ENCODE measurements at places on chromosomes 16 and 17. TPM values are rescaled to one million over a fixed set of nuclear protein-coding genes. Genes with fewer than 3 reads are reported as not detected.

GRCh38 chr16:10871157-10871991 is 5.6 kb upstream of the CIITA start:
- H3K4me3 ChIP-seq = no peak overlapping the region
- no peaks in the 10 kb centered on the region for H3K36me3 ChIP-seq
- peaks cover 36% of the 10 kb centered on the region for H3K27me3 ChIP-seq

DNA sequence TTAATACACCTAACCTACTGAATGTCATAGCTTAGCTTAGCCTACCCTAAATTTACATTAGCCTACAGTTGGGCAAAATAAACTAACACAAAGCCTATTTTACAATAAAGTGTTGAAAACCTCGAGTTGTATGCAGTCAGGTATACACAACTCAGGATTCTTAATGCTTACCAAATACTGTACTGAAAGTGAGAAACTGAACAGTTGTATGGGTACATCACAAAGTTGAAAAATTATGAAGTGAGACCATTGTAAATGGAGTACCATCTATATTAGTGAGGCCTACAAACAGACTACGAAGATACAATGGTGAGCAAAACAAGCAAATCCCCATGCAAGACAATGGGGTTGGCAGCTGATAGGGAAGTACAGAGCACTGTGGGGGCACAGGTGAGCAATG is 79.7 kb downstream of the VAT1L start:
- no peak overlapping the region for H3K4me3 ChIP-seq
- H3K4me1 ChIP-seq = no peaks in the 10 kb centered on the region
- no peaks in the 10 kb centered on the region for H3K36me3 ChIP-seq
- no peak for DNase-seq

KRT36 gene
- not detected for total RNA-seq

- H3K4me1 ChIP-seq = no peaks in the 10 kb centered on the region
- H3K27me3 ChIP-seq = no peaks in the 10 kb centered on the region
- H3K4me3 ChIP-seq = no peak overlapping the region
- no peak for DNase-seq
Observed at GRCh38 chr17:69535016-69535570, 120.6 kb downstream of the MAP2K6 start.

GRCh38 chr16:4110065-4110464 is 6.2 kb downstream of the ADCY9 start:
- H3K36me3 ChIP-seq = no peaks in the 10 kb centered on the region
- no peak overlapping the region for H3K4me3 ChIP-seq
- no peaks in the 10 kb centered on the region for H3K4me1 ChIP-seq
- peaks cover 28% of the 10 kb centered on the region for H3K27me3 ChIP-seq

- no peak overlapping the region for H3K4me3 ChIP-seq
- peaks cover 3% of the 10 kb centered on the region for H3K4me1 ChIP-seq
- no peak for DNase-seq
- no peaks in the 10 kb centered on the region for H3K27me3 ChIP-seq
Observed at GRCh38 chr16:79269211-79269863, 331.2 kb downstream of the MAF start.

DNA sequence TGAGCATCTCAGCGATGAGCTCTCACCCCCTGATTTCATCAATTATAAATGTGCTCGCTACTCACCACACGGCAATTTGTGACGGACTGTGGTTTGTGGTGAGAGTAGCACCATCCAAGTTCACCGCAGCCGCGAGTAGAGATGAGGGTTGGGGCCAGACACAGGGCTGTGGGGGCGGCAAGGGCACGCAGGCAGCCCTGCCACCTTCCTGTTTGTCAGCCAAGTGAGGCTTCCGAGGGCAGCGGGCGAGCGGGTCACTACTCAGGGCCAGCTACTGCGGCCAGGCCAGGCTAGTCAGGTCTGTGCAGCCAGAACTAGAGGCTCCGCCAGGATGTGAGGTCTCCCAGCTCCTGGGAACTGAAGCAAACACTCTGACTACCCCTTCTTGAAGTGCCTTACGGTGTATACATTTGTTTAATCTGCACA is 39.6 kb upstream of the MEOX1 start:
- peaks cover 2% of the 10 kb centered on the region for H3K4me1 ChIP-seq
- no peak overlapping the region for H3K4me3 ChIP-seq
- H3K27ac ChIP-seq = no peak overlapping the region
- no peaks in the 10 kb centered on the region for H3K27me3 ChIP-seq
- no peaks in the 10 kb centered on the region for H3K36me3 ChIP-seq

KRTAP3-2 gene
- not detected for total RNA-seq

CCDC200 gene
- total RNA-seq = not detected

GRCh38 chr17:45341533-45342158 is 24.8 kb upstream of the MAP3K14 start:
- no peaks in the 10 kb centered on the region for H3K36me3 ChIP-seq
- H3K27me3 ChIP-seq = no peaks in the 10 kb centered on the region
- H3K4me1 ChIP-seq = peaks cover 9% of the 10 kb centered on the region
- no peak overlapping the region for H3K27ac ChIP-seq

GRCh38 chr16:73545290-73545689 is 497.4 kb upstream of the ZFHX3 start:
- peaks cover 7% of the 10 kb centered on the region for H3K4me1 ChIP-seq
- peak overlapping the region; percentile 89 for H3K27ac ChIP-seq
- no peak overlapping the region for H3K4me3 ChIP-seq
- no peaks in the 10 kb centered on the region for H3K27me3 ChIP-seq

- DNase-seq = peak; percentile 79
- peak overlapping the region; percentile 82 for H3K4me3 ChIP-seq
- H3K27me3 ChIP-seq = peaks cover 49% of the 10 kb centered on the region
- peaks cover 9% of the 10 kb centered on the region for H3K4me1 ChIP-seq
- no peak overlapping the region for H3K27ac ChIP-seq
Observed at GRCh38 chr16:54931120-54932014, 702 bp downstream of the IRX5 start.

DNA sequence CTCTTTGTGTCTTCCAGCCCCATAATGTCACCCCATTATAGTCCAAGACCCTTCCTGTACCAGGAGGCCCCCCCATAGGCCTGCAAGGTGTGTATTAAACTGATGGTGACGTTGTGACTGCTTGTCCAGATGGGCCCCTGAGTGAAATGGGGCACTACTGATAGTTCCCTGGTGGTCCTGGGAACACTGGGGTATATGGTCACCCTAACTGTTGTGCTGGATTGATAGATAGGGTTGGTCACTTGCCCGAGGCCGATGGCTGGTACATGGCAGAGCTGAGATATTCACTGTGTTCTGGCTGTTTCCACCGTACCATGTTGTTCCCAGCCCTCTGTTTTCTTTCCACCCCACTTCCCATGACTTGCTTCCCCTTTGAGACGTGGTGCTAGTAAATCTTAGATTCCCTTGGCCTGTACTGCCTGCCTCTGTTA is 4.3 kb downstream of the CNP start:
- peaks cover 69% of the 10 kb centered on the region for H3K36me3 ChIP-seq
- no peak overlapping the region for H3K27ac ChIP-seq
- no peaks in the 10 kb centered on the region for H3K4me1 ChIP-seq
- H3K27me3 ChIP-seq = no peaks in the 10 kb centered on the region
- DNase-seq = no peak

GRCh38 chr17:75642784-75643642 is 9.8 kb downstream of the SMIM5 start:
- peaks cover 11% of the 10 kb centered on the region for H3K4me1 ChIP-seq
- no peaks in the 10 kb centered on the region for H3K27me3 ChIP-seq
- H3K27ac ChIP-seq = peak overlapping the region; percentile 60
- H3K4me3 ChIP-seq = no peak overlapping the region

TEDC2 gene
- 44.0 TPM for total RNA-seq

DNA sequence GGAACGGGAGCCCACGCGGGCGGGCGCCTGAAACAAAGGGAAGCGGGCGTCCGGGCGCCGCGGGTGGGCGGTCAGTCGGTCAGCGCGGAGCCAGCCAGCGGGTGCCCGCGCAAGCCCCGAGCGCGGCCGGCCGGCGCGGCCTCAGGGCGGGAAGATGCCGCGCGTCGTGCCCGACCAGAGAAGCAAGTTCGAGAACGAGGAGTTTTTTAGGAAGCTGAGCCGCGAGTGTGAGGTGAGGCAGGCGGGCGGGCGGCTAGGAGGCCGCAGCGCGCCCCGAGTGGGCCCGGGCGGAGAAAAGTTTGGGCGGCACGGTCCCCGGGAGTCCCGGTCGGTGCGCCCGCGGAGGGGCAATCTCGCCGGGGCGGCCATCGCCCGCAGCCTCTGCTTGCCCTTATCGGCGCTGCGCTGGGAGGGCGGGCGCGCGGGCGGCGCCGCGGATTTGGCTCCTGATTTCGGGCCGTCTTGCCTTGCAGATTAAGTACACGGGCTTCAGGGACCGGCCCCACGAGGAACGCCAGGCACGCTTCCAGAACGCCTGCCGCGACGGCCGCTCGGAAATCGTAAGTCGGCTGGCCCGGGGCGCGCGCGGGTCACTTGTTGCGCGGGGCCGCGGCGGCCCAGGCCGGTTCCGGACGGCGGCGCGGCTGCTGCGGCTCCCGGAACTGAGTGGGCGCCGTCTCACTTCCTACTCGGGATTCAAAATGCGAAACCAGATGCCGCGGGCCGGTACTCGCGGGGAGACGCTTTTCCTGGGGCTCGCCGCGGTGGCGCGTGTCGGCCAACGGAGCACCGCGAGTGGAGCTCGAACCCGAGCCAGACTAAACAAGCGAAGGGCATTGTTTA is 526 bp downstream of the CBFB start:
- H3K36me3 ChIP-seq = peaks cover 39% of the 10 kb centered on the region
- DNase-seq = peak; percentile 78
- no peaks in the 10 kb centered on the region for H3K27me3 ChIP-seq
- peak overlapping the region; percentile 81 for H3K27ac ChIP-seq

AARSD1 gene
- 46.4 TPM for total RNA-seq

DNA sequence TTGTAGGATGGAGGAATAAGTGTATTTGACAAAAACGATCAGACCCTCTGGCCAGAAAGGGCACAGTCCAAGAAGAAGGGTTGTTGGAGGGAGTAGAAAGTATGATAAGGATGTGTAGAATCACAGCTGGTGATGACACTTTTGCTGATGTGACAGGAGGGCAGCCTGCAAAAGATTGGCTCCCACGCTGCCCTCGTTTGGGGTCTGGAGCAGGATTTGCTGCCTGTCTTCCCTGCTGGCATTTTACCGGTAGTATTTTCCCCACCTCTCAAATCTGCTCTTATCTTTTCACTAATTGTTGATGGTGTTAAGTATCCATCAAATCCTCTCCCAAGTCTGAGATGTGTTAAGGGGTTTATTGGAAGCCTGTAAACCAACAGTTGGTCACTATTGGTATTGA is 208.8 kb downstream of the CCDC182 start:
- DNase-seq = peak; percentile 77
- H3K36me3 ChIP-seq = no peaks in the 10 kb centered on the region
- no peak overlapping the region for H3K27ac ChIP-seq
- H3K4me3 ChIP-seq = no peak overlapping the region

DNA sequence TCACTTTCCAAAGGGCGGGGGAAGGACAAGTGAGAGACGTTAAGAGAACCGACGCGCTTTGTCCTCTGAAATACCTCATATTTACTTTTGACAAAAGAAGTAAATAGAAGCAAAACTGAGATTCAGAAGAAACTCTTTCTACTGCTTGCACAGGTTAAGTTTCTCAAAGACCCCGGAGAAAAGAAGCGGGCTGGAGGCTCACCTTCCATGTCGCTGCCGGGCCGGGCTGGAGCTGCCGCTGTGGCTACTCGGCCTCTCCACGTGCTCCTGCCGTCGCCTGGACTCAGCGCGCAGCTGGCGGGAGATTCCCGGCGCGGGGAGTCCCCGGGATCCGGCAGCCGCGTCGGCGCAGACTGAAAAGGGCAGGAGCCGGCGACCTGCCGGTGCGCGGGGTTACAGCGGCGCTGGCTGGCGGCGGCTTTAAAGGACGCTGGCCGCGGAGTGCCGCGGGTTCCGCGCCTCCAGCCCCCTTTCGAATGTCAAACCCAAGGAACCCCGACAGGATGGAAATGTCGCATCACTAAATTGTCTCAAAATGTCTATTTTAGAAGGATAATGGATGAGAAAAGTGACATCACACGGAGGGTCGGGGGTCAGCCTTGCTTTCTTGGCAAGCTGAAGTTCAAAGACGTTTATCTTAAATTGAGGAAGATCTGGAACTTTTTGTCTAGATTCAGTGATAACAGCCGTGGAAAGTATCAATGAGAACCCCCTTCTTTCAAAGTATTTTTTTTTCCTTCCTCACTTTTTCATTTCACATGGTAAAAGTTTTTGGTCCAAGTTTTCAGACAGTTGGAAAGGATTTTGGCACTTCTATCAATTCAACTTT is at the start of gene IKZF3:
IKZF3 (minus strand) TSS at position 395 of the 829 bp plus-strand sequence; CDS start at position 209, 186 bp downstream.
- H3K36me3 ChIP-seq = no peaks in the 10 kb centered on the region
- no peak within 1 kb of the TSS for H3K27ac ChIP-seq
- no peaks in the 10 kb centered on the region for H3K4me1 ChIP-seq
- DNase-seq = peak; percentile 95
- H3K27me3 ChIP-seq = peaks cover 63% of the 10 kb centered on the region
- no peak within 1 kb of the TSS for H3K4me3 ChIP-seq

GRCh38 chr16:26901983-26902382 is 164.7 kb upstream of the C16orf82 start:
- H3K27ac ChIP-seq = no peak overlapping the region
- no peak for DNase-seq
- no peaks in the 10 kb centered on the region for H3K27me3 ChIP-seq
- H3K4me3 ChIP-seq = no peak overlapping the region

GRCh38 chr17:36731811-36732210 is 130.4 kb downstream of the MRM1 start:
- H3K4me1 ChIP-seq = peaks cover 49% of the 10 kb centered on the region

GRCh38 chr16:4767872-4768548 is 1.0 kb upstream of the ZNF500 start:
- H3K27ac ChIP-seq = no peak overlapping the region
- peaks cover 17% of the 10 kb centered on the region for H3K36me3 ChIP-seq
- DNase-seq = no peak
- no peaks in the 10 kb centered on the region for H3K4me1 ChIP-seq

GRCh38 chr17:12369065-12369464 is 296.6 kb upstream of the MYOCD start:
- no peak overlapping the region for H3K4me3 ChIP-seq
- no peaks in the 10 kb centered on the region for H3K36me3 ChIP-seq
- no peak for DNase-seq
- H3K4me1 ChIP-seq = no peaks in the 10 kb centered on the region

OR3A3 gene
- not detected for total RNA-seq

DNA sequence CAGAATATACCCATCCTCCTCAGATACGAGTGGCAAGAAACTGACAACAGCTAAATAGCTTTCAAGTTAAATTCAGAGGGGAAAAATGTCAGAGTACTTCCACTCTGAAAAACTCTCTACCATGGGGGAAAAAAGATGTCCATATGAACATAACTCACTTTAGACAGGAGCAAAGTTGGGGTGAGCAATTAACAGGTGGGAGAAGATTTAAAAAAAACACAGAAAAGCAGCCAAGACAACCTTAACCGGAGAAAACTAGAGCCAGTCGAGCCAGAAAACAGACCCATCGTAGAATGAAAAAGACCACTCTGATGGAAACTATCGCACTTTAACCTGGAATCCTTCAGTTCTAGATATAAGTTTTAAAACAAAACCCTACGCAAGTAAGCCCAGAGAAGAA is 833 bp downstream of the TERF2 start:
- DNase-seq = no peak
- peaks cover 43% of the 10 kb centered on the region for H3K36me3 ChIP-seq
- H3K27ac ChIP-seq = peak overlapping the region; percentile 2
- H3K27me3 ChIP-seq = no peaks in the 10 kb centered on the region

DNA sequence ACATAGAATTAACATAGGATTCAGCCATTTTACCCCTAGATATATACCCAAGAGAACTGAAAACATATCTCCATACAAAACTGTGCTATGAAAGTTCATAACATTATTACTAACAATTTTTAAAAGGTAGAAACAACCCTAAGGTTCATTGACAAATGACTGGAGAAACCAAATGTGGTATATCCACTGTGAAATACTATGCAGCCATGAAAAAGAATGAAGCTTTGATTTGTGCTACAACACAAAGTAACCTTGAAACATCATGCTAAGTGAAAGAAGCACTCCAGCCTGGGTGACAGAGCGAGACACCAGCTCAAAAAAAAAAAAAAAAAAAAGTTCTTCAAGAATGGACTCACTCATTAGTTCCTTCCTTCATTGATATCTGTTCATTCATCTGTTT is 580 bp downstream of the CD300LD start:
- no peaks in the 10 kb centered on the region for H3K4me1 ChIP-seq
- no peak overlapping the region for H3K27ac ChIP-seq
- peaks cover 4% of the 10 kb centered on the region for H3K27me3 ChIP-seq
- no peaks in the 10 kb centered on the region for H3K36me3 ChIP-seq
- H3K4me3 ChIP-seq = no peak overlapping the region

Measured in endodermal cell (in vitro differentiated cells).